ENCODE measurements at places on chromosomes 2 and 18.
A peak's percentile ranks its signal among the peaks of the same experiment; 100 is the strongest.

DNA sequence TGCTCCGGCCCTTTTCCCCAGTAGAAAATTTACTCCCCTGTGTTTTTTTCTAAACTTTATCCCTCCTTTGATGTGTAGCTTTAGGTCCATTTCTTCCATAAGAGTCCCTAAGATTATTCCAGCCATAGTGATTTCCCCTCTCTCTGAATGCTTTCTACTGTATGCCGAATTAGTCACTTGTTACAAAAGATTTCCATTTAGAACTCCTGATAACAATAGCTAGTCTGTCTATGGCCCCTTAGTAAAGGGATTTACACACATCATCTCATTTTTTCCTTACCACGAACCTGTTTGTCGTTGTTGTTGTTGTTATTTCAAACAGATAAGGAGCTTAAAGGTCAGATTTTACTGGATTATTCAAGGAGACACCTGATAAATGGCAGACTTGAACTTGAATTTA is 256.1 kb downstream of the PAX3 start:
- DNase-seq: no peak

DNA sequence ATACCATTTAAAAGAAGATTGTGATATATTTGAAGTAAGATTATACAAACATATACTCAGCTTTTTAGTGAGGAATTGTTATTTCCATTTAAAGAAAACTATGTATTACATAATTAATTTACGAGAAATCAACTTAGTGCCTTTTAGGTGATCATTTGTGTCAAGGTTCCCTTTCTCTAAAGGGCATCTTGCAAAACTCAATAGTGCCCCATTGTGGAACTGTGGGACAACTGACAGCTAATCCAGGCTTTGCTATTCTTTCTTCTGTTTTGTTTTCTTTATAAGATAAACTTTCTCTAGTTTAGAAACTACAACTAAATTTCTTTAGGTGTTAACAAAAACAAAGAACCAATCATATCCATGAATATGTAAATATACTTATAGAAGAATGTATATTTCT is 24.3 kb upstream of the VIT start:
- DNase-seq: no peak

DNA sequence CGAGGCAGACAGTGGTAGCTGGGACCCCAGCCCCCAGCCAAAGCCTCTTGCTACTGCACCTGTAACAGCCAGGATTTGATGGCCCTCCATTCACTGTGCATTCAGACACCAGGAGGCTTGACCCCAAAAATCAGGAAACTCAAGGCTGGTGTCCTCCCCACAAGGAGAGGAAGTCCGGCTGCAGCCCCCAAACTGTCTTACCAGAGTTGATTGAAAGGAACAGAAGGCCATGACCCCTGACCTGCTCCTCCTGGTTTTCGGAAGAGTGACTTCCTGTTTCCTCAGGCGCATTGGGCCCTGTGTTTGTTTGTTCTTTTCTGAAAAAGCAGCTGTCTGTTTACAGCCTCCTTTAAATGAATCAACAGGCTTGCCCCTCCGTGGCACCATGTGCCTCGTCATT is 111.6 kb downstream of the RNF144A start:
- no peak for DNase-seq

DNA sequence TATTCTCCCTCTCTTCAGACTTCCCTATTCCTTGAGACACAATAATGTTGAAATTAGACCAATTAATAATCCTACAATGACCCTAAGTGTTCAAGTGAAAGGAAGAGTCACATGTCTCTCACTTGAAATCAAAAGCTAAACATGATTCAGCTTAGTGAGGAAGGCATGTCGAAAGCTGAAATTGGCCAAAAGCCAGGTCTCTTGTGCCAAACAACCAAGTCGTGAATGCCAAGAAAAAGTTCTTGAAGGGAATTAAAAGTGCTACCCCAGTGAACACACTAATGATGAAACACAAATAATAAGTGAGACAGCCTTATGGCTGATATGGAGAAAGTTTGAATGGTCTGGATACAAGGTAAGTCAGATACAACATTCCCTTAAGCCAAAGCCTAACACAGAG is 115.4 kb downstream of the PXDN start:
- no peak for DNase-seq

DNA sequence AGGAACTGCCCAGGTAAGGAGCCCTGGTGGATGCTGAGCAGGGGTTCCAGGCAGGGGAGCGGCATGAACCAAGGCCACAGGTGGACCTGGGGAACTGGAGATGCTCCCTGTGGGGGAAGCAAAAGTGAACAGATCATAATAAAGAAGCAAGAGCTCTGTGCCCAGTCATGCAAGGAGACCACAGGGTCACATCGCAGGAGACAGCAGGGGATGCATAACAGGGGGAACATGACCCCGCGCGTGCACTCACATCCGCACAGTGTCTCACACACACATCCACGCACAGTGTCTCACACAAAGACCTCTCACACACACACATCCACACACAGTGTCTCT is 473.3 kb upstream of the HS6ST1 start:
- no peak for DNase-seq

DNA sequence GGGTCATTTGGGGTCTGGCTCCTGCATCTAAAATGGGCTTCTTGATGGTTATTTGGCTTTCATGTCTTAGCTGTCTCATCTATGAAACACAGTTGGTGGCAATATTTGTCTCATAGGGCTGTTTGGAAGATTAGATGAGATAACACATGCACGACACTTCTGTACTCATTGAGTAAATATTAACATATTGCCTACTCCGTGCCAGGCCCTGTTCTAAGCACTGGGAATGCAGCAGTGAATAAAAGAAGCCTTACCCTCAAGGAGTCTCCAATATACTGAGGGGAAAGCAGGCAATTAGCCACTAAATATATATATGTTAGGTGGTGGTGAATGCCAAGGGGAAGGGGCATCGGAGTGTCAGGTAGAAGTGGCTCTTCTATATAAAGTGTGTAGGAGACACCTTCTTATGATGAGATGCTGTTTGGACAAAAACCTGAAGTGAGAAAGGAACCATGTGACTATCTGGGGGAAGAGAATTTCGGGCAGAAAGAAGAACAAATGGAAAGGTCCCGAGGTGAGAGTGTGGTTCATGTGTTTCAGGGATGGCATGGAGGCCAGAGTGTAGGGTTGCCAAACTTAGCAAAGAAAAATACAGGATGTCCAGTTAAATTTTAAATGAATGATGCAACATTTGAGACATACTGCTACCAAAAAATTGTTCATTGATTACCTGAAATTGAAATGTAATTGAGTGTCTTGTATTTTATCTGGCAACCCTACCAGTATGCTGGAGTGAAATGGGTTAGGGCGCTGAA is 11.8 kb downstream of the SLC3A1 start:
- no peak for DNase-seq

GRCh38 chr2:38264396-38265221 is 112.5 kb downstream of the ATL2 start:
- no peak for DNase-seq

DNA sequence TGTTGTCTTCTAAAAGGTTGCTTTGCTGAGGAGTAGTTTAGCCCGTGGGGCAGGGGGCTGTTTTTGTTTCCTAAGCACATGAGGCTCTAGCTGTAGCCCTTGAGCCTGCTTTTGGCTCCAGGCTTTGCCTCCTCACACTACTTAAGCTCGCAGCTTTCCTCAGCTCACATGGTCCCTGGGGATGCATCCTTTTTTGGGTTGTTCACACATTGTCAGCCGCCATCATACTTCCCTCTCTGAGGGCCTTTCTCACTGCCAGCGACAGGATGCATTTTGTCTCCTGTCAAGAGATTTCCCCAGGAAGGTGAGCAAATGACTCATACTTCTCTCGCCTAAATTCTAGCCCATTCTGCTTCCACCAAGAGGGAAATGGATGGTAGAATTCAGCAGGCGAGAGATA is 279.5 kb upstream of the PKDCC start:
- DNase-seq: no peak

GRCh38 chr2:127811397-127812321 is 688 bp upstream of the WDR33 start:
- no peak for DNase-seq

- no peak for DNase-seq
Measured at GRCh38 chr2:67656875-67657274, 259.7 kb downstream of the ETAA1 start.

DNA sequence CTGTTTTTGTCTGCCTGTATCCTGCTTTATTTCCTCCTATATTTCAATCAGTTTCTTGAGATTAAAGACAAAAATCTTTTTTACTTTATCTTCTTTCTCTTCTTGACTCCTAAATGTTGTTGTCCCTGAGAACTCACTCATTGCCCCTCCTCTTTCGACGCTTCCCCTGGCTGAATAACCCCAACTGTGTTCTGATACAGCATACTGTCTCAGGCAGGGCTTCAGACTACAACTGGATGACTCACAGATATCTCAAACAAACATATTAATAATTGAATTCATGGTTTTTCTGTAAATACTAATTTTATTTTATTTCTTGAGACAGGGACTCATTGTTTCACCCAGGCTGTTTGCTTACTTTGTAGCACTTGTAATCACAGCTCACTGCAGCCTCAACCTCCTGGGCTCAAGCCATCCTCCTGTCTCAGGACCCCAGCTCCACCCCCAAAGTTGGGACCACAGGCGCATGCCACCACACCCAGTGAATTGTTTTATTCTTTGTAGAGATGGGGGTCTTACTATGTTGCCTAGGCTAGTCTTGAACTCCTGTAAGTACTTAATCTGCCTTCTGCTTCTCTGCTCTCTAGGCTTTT is 9.4 kb downstream of the ITGAV start:
- DNase-seq: no peak

DNA sequence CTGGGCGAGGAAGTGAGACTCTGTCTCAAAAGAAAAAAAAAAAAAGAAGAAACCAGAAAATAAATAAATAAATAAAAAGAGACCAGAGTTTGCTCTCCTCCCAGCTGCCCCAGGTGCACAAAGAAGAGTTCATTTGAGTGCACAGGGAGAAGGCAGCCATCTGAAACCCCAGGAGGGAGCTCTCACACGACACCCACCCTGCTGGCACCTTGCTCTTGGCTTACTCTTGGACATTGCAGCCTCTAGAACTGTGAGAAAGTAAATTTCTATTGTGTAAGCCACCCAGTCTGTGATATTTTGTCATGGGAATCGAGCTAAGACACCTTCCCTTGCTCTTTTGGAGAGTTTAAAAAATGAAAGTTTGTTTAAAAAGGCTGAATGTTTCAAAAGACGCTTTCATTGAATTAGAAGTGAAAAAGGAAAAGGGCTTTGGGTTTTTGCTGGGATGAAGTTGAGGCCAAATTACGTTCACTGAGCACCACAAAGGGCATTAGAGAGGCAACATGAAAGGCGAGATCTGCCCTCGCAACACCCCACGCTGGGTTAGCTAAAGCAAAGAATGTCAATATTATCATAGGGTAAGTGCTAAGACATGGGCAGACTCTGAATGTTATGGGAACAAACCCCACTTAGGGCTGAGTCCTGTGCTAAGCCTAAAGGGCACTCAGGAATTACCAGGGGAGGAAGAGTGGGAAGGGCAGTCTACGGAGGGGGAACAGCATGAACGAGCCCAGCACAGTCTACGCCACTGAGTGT is 128.9 kb upstream of the RIOK3 start:
- DNase-seq: no peak

- no peak for DNase-seq
Measured at GRCh38 chr2:26584656-26585055, 56.5 kb downstream of the CIB4 start.

DNA sequence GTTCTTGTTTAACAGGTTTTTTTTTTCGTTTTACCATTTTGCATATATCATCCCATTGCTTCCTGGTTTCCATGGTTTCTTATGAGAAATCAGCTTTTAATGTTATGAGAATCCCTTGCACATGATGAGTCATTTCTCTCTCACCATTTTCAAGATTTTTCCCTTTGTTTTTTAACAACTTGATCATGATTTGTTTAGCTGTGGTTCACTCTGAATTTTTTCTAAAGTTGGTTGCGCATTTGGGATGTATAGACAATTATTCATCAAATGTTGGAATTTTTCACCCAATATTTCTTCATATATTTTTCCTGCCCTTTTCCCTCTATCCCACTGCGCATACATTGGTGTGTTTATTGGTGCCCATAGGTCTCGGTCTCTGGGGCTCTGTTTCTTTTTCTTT is 42.4 kb upstream of the BIN1 start:
- peak; percentile 96 for DNase-seq

GRCh38 chr18:10524507-10525370 is 1.1 kb upstream of the NAPG start:
- peak; percentile 55 for DNase-seq

DNA sequence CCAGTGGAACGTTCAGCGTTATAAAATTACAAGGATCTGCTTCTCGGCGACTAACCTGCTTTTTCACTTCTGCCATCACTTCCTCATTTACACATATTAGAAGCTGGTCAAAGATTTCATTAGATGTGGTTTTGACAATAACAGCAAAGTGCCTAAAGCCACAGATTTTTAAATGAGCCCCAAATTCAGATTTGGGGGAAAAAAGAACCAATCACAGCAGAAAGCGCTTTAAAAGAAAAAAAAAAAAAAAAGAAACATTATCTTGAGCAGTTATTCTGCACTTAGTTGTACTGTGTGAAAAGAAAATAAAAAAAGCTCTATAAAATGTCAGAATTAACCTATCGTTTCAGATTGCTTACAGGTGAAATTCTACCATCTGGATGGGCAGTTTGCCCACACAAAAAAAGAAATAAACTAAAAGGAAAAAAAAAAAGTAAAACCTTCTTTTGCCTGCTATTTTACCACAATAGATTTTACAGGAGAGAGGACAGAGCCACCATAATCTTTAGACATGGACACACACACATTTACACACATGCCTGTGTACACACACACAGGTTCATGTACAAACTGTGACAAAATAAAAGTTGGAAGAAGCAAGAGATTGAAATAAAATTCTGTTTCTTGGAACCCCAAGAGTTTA is 167.2 kb downstream of the TCF4 start:
- DNase-seq: peak; percentile 31

DNA sequence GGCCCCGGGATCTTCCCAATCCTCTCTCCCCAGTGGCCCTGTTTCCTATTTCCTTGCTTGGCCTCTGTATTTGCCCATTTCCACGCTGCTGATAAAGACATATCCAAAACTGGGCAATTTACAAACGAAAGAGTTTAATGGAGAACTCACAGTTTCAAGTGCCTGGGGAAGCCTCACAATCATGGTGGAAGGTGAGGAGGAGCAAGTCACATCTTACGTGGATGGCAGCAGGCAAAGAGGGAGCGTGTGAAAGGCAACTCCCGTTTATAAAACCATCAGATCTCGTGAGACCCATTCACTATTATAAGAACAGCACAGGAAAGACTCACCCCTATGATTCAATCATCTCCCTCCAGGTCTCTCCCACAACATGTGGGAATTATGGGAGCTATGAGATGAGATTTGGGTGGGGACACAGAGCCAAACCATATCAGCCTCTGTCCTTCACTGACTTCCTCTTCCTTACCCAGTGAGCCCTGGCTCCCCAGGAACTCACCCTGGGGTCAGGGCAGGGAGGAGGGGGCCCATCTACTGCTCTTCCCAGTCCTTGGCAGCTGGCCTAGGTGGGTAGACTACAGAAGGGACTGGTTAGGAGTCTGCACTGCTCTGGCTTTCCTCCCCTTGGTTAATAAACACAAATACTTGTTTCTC is 105.8 kb upstream of the MYCN start:
- no peak for DNase-seq

GRCh38 chr2:43405829-43406228 is 179.4 kb upstream of the ZFP36L2 start:
- DNase-seq: no peak
